Placental pericyte (primary cell): ENCODE measurements at places on chromosomes 4 and X. TPM values are rescaled to one million over a fixed set of nuclear protein-coding genes. Genes with fewer than 3 reads are reported as not detected.

CT83 gene
- not detected in 2 replicates for total RNA-seq

JCHAIN gene
- total RNA-seq: 2.6 TPM in 1 of 2 replicates, not detected in the other

CYTL1 gene
- total RNA-seq: 2.8 TPM in 1 of 2 replicates, not detected in the other

PCGF3 gene
- 31.5 and 51.8 TPM in 2 replicates for total RNA-seq

UTP3 gene
- total RNA-seq: 17.5 and 26.0 TPM in 2 replicates

TMPRSS11A gene
- total RNA-seq: not detected in 2 replicates

CCDC149 gene
- 7.3 and 15.1 TPM in 2 replicates for total RNA-seq

CYLC1 gene
- total RNA-seq: not detected in 2 replicates

CXCL1 gene
- 128 and 355 TPM in 2 replicates for total RNA-seq

TACC3 gene
- 4.8 and 37.7 TPM in 2 replicates for total RNA-seq

LUZP4 gene
- total RNA-seq: not detected in 2 replicates

XAGE1B gene
- not detected in 2 replicates for total RNA-seq

TAF9B gene
- 25.4 and 33.2 TPM in 2 replicates for total RNA-seq

MAGEA12 gene
- not detected in 2 replicates for total RNA-seq

FGF5 gene
- 2.8 and 32.5 TPM in 2 replicates for total RNA-seq

OTC gene
- not detected in 2 replicates for total RNA-seq

NUDT11 gene
- 0.44 and 2.7 TPM in 2 replicates for total RNA-seq

SLC34A2 gene
- not detected in 2 replicates for total RNA-seq

GAGE12F gene
- not detected in 2 replicates for total RNA-seq

PASD1 gene
- total RNA-seq: not detected in 2 replicates

HEPH gene
- total RNA-seq: 0.22 and 0.72 TPM in 2 replicates

PLAC8 gene
- 0.14 TPM in 1 of 2 replicates, not detected in the other for total RNA-seq

TEX13B gene
- not detected in 2 replicates for total RNA-seq

NHSL2 gene
- total RNA-seq: under 0.01 and 1.4 TPM in 2 replicates

NOX1 gene
- 0.22 TPM in 1 of 2 replicates, not detected in the other for total RNA-seq

SH2D1A gene
- total RNA-seq: not detected in 2 replicates
